ENCODE measurements at places on chromosomes 7 and 10.

GRCh38 chr7:53518319-53518718, 482.9 kb downstream of the POM121L12 start:
- DNase-seq = no peak

- no peak for DNase-seq
Measured at GRCh38 chr7:96093435-96093834, 228.5 kb downstream of the SLC25A13 start.

DNA sequence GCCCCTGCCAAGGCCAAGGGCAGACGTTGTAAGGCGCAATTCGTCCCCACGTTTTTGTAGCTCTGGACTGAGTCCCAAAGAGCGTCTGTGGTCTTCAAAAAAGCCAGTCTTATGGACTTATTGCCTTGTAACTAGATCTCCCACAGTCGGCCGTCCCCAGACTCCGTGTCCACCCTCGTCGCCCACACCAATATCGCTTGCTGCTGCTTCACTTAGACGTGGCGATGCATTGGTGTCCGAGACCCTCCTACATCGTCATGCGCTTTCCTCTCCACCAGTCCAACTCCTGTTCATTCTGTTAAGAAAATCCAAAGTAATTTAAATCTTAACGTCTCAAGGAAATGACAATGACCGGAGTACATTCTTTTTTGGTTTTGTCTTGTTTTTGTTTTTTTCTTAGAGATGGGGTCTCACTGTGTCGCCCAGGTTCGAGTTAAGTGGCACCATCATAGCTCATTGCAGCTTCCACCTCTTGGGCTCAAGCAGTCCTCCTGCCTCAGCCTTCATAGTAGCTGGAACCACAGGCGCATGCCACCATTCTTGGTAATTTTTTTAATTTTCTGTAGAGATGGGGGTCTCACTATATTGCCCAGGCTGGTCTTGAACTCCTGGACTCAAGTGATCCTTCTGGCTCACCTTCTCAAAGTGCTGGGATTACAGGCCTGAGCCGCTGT, 851 bp downstream of the KIFBP start:
- DNase-seq = no peak

DNA sequence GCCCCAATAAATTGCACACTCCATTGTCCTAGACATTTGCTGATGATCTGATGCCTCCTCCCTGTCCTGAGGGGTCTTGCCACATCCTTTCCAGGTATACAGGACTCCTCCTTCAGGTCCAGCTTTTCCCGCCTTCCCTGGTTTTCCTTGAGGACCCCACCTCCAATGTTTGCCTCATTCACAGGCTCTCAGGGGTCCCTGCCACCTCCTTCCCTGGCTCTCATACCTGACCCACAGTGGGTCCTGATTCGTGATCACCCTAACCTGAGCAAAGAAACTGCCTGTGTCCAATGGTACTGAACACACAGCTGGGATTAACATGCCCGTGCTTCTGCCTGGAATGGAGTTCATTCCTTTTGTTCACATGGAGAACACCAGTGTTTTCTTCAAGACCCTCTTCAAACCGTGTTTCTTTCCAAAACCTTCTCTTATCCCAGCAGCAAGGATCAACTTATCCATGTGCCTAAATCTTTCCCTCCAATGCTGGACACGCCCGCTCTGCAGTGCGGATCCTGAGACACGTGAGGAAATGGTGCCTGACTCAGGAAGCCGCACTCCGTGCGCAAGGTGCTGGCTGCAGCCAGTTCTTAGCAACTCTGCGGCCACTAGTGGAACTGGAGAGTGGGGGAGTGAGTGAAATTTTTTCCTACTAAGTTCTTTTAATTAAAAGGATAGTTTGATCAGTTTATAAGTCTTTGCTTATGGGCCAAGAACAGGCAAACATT, 354.6 kb upstream of the SHH start:
- no peak for DNase-seq

DNA sequence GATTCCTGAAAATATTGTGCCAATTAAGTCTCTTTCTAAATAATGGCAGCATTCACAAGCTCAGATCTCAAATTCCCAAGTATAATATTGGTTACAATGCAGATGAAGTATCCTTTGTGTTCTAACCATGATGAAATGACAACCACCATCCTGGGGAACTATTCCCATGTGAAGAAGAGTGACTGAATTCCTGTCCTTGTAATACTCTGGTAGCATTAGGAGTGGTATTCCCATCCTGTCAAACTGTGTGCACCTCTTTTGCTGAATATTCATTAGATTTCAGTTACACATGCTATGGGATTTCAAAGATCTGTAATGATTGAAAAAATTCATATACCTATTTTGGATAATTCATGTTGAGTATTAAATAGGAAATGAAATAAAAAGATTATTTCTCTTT, 86.1 kb upstream of the SMIM30 start:
- no peak for DNase-seq

DNA sequence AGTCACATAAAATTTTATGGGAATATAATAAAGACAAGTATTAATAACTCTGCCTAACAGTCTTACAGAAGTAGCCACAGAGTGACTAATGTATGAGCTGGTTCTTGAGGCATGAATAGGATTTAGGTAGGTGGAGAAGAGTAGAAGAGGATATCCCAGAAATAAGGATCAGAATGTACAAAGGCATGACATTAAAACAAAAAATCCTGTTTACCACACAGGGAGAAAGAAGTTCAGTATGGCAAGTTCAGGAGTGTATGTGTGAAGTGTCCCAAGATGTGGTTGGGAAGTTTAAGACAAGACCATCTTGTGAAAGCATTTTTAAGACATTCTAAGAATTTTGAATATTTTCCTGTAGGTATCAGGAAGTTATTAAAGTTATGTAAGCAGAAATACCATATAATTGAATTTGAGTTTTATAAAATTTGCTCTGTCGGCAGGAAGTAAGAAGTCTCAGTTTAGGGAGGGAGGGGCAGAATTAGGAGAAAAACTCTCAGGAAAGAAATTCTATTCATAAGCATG, 64.7 kb upstream of the CAV2 start:
- no peak for DNase-seq

- no peak for DNase-seq
Measured at GRCh38 chr7:41842956-41843355, 140.1 kb upstream of the INHBA start.

DNA sequence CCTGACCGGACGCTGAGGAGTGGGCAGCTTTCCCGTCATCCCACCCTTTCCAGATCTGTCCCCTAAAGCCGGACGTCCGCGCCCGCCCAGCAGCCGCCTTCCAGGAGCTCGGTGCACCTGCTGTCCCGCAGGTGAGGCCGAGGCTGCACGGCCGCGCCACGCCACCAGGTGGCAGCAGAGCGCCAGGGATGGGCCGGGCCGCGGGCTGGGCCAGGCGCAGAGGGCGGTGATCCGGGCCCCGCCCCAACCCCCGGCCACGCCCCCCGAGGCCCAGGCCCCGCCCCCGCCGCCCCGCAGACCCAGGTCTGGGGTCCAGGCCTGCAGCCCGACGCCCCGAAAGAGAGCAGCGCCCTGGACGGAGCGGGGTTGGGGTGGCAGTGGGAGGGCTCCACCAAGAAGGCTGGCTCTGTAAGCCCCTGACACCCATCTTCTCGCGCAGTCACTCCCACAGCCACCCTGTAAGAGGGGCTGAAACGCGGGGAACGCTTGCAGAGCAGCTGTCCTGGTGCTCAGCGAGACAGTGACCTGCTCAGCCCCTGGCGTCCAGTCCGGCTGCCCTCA, 32.2 kb downstream of the FOXL3 start:
- DNase-seq = peak; percentile 96

DNA sequence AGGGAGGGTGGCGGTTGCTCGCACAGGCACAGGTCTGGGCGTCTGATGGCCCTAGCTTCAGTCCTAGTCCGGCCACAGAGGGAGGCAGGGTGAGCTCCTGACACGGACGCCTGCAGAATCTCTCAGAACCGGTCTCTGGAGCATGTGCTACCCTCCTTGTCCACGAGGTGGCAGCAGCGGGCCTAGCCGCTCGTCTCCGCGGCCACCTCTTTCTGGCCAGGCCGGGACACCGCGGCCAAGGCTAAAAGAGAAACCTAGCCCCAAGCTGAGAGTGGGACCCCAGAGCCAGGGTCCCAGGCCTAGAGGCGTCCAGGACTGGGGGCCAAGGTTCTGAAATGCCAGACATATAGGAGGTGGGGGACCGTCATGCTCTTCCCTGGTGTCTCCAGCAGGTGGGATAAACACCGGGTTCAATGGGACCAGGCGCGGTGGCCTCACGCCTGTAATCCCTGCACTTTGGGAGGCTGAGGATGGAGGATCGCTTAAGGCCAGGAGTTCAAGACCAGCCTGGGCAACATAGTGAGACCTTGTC, 3.2 kb upstream of the LAT2 start:
- DNase-seq = peak; percentile 85

- DNase-seq = no peak
Measured at GRCh38 chr7:72446131-72446530, 34.0 kb upstream of the CALN1 start.

- DNase-seq = no peak
Measured at GRCh38 chr7:14950013-14950412, 47.5 kb upstream of the DGKB start.

GRCh38 chr7:35015346-35015859, 21.9 kb downstream of the DPY19L1 start:
- no peak for DNase-seq

- no peak for DNase-seq
Measured at GRCh38 chr7:84665339-84665738, 470.8 kb upstream of the SEMA3A start.

DNA sequence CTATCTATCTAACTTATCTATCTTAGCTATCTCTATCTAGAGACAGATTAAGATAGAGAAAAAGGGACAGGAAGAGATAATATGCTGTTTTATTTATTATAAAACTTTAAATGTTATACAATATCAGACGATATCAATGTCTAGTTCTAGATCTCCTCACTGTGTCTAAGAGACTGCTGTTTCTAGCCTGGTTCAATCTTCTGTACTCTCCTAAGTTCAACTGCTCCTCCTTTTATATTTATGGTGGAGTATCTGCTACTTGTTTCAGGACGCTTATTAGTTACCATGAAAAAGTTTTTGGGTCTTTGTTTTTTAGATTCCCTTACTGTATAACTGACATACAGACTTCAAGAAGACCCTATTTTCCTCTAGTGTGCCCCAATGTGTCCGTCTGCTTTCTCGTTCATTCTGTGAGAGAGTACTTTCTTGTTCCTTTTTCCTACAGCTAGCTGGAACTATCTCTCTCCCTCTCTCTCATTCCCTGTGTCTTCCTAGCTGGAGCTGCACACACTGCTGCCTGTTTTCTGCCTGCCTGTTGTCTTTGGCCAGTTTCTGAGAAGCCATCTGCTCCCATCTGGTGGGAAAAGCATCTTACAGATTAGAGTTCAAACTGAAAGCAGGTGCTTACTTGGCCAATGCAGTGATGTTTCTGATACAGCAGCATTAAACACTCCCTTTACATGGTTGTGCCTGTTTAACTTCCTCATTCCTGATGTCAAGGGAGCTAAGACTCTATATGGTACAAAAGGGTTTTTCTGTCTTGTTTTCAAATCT, 49.4 kb upstream of the ARL4A start:
- no peak for DNase-seq

- peak; percentile 41 for DNase-seq
Measured at GRCh38 chr7:107201795-107202450, 33.1 kb downstream of the HBP1 start.

GRCh38 chr7:143286522-143286890, 1.6 kb upstream of the CASP2 start:
- no peak for DNase-seq

Data from Calu3 (cell line).